ENCODE measurements at places on chromosomes 6 and 20.

DNA sequence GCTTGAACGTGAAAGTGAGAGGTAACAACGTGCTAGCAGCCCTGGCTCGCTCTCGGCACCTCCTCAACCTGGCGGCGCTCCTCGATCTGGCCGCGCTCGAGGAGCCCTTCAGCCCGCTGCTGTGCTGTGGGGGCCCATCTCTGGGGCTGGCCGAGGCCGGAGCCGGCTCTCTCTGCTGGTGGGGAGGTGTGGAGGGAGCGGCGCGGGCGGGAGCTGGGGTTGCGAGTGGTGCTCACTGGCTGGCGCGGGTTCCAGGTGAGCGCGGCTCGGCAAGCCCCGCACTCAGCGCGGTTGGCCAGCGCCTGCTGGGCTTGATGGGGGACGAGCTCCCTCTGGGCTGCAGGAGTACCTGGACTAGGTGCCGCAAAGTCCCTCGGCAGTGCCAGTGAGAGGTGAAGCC is 52.5 kb upstream of the RPS6KA2 start:
- no peaks in the 10 kb centered on the region for H3K4me1 ChIP-seq
- no peak overlapping the region for H3K27ac ChIP-seq
- no peak overlapping the region for H3K4me3 ChIP-seq
- no peaks in the 10 kb centered on the region for H3K36me3 ChIP-seq
- H3K27me3 ChIP-seq: no peaks in the 10 kb centered on the region
- no peak for DNase-seq

DNA sequence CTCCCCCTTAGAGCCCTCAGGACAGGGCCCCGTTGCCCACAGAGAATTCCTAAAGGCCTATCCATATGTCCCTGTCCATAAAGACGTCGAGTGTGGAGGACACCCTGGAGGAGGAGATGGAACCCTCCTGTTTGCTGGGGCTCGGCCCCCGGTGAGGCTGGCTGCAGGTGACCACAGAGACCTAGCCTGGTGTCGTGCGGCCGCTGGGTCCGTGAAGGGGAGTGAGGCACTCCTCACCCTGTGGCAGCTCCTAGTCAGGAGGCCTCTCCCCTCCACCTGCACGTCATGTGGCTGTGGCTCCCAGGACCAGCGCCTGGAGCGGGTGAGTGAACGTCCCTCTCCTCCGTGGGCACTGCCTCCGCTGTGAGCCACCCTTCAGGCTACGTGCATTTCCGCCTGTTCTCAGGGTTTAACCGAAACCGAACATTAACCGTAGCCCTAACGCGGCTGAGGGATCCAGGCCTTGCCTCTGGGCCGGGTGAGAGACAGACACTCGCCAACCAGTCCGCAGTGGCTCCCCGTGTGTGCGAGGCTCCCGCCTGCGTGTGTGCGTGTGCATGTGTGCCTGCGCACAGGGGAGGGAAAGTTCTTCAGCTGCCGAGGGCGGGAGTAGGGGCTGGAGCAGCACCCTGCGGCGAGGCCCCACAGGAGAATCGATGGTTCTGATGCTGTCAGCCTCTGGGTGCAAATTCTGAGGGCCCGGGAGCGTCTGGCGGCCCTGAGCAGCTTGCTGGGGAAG is 5.9 kb upstream of the TCEA2 start:
- H3K27me3 ChIP-seq: peaks cover 7% of the 10 kb centered on the region
- peak overlapping the region; percentile 68 for H3K27ac ChIP-seq
- no peaks in the 10 kb centered on the region for H3K4me1 ChIP-seq
- peak overlapping the region; percentile 44 for H3K4me3 ChIP-seq

DNA sequence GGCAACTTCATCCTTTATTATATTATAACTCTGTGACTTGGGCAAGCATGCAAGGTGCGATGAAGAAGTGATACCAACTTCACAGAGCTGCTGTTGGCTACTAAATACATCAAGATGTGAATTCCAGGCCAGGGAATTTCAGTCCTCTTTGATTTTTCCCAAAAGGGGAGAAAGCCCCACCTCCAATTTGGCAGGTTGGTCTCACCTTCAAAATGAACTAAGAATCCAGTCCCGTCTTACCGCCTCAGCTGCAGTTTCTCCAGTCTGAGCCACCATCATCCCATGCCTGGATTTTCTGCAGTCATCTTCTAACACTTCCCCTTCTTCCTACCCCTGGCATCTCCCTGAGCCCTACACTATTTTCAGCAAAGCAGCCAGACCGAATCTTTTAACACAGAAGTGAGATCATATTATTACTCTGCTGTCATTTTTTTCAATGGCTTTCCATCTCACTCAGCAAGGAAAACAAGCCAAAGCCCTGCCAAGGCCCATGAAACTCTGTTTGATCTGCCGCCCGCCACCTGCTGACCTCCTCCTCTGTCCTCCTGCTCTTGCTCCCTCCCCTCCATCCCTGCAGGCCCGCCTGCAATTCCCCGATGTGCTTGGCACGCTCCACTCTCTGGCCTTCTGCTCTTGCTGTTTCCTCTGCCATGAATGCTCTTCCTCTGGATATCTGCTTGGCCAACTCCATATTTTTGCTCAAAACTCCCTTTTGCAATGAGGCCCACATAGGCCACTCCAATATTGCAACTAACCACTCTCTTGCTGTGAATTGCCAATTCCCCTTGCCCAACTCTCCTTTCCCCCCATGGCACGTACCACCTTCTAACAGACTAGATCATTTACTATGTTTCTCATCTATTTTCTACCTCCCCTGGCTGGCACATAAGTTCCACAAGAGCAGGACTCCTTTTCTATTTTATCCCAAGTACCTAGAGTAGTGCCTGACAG is 46.0 kb upstream of the TAGAP start:
- no peak for DNase-seq
- H3K27me3 ChIP-seq: no peaks in the 10 kb centered on the region
- no peak overlapping the region for H3K27ac ChIP-seq
- H3K4me1 ChIP-seq: no peaks in the 10 kb centered on the region
- H3K4me3 ChIP-seq: no peak overlapping the region

GRCh38 chr6:105894556-105894955 is 191.6 kb upstream of the PRDM1 start:
- no peaks in the 10 kb centered on the region for H3K27me3 ChIP-seq
- no peak overlapping the region for H3K4me3 ChIP-seq
- no peaks in the 10 kb centered on the region for H3K4me1 ChIP-seq
- H3K27ac ChIP-seq: no peak overlapping the region
- no peak for DNase-seq

GRCh38 chr6:134098276-134098675 is 45.9 kb upstream of the SLC2A12 start:
- H3K27ac ChIP-seq: no peak overlapping the region
- DNase-seq: no peak
- no peaks in the 10 kb centered on the region for H3K36me3 ChIP-seq

DNA sequence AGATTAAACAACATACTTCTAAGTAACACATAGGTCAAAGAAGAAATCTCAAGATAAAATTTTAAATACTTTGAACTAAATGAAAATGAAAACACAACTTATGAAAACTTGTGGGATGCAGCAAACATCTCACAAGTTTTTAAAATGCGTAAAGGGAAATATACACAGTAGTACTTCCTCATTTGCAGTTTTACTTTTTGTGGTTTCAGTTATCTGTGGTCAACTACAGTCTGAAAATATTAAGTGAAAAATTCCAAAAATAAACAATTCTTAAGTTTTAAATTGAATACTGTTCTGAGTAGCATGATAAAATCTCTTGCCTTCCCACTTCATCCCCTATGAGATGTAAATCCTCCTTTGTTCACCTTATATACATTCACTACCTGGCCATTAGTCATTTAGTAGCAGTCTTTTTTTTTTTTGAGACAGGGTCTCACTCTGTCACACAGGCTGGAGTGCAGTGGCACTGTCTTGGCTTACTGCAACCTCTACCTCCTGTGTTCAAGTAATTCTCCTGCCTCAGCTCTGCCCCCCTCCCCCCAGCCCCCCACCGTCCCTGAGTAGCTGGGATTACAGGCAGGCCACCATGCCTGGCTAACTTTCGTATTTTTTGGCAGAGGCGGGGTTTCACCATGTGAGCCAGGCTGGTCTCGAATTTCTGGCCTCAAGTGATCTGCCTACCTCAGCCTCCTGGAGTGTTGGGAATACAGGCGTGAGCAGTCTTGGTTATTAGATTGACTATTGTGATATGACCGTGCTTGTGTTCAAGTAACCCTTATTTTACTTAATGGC is 154.6 kb upstream of the AHI1 start:
- no peak overlapping the region for H3K4me3 ChIP-seq
- no peaks in the 10 kb centered on the region for H3K4me1 ChIP-seq
- DNase-seq: no peak
- no peaks in the 10 kb centered on the region for H3K27me3 ChIP-seq

- no peaks in the 10 kb centered on the region for H3K27me3 ChIP-seq
- no peaks in the 10 kb centered on the region for H3K4me1 ChIP-seq
- H3K36me3 ChIP-seq: no peaks in the 10 kb centered on the region
- no peak for DNase-seq
These were observed 112.4 kb downstream of the TAF4 start for GRCh38 chr20:61953037-61954021.

- H3K27me3 ChIP-seq: no peaks in the 10 kb centered on the region
- H3K27ac ChIP-seq: no peak overlapping the region
- H3K36me3 ChIP-seq: no peaks in the 10 kb centered on the region
- no peaks in the 10 kb centered on the region for H3K4me1 ChIP-seq
These were observed 23.9 kb downstream of the SUN5 start for GRCh38 chr20:32980131-32980941.

GRCh38 chr6:124494956-124495664 is 467.1 kb upstream of the RNF217 start:
- no peak overlapping the region for H3K4me3 ChIP-seq
- no peaks in the 10 kb centered on the region for H3K27me3 ChIP-seq
- no peaks in the 10 kb centered on the region for H3K36me3 ChIP-seq
- DNase-seq: no peak
- no peak overlapping the region for H3K27ac ChIP-seq

DNA sequence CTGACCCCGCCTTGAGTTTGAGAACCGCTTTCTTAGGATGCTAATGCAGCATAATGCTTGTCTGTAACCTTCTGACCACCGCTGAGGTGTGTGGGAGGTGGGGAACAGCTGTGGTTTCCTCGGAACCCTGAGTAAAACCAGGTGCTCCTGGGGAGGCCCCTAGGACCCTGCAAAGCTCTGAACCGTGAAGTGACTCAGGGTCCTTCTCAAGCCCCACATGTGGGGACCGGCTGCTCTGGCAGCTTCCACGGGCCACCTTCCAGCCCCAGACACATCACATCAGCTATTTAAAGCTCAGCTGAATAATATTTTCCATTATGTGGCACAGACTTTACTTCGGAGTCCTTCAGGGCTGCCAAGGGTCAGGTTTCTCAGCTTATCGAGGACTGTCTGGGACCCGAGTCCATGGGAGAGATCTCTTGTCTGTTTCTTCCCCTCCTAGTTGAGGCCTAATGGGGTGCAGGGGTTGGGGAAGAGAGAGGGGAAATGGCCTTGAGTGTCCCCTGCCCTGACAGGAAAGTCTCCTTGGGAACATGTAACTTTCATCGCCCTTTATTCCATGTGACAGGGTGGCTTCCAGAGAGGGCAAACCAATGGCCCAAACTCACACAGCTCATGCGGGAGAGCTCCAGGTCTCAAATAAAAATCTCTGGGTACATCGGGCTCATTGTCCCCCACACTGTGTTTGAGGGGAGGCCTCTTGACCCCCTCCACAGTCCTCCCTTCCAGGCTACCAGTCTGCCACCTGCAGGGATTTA is 186.1 kb upstream of the SLC24A3 start:
- no peaks in the 10 kb centered on the region for H3K36me3 ChIP-seq
- peaks cover 7% of the 10 kb centered on the region for H3K4me1 ChIP-seq
- DNase-seq: no peak
- no peak overlapping the region for H3K4me3 ChIP-seq

DNA sequence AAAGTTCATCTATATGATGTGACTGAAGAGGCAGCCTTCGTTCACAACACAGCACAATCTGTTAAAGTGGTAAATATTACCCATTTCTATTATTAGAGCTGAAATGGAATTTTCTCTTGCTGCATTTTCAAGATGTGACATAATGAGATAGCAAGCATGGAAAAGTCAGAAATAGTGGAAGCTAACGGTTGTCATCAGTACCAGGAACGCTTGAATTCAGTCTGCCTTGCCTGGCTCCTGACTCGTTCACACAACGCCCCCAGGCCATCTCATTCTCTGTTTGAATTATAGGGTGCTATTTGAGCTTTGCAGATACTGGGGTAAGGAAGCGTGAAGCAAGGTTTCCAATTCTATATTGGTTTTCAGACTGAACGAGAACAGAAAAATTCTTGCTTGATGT is 116.5 kb upstream of the MAP3K7 start:
- no peaks in the 10 kb centered on the region for H3K36me3 ChIP-seq
- H3K4me1 ChIP-seq: no peaks in the 10 kb centered on the region
- H3K27me3 ChIP-seq: no peaks in the 10 kb centered on the region
- H3K4me3 ChIP-seq: no peak overlapping the region

DNA sequence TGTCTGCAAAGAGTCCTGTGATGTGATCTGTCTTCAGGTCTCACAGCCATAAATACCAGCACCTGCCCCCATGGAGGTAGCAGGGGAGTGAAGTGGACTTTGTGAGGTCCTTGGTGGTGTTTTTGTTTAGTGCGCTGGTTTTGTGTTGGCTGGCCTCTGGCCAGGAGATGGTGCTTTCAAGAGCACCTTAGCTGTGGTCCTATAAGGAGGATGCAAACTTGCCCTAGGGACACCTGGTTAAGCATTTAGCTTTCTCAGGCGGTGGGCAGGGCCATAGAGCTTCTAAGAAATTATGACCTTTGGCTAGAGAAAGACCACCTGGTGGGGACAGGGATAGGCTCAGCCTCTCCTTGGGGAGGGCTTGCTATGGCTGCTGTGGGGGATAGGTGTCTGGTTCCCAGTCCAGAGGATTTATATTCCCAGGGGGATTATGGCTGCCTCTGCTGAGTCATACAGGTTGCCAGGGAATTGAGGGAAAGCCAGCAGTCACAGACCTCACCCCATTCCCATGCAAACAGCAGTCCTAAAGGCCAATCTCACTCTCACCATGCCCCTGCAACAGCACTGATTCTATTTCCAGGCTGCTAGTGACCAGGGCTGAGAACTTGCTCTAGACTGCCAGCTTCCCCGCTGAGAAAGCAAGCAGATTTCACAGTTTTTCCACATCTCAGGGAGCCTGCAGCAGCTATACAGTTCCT is 259.3 kb downstream of the TFAP2B start:
- no peaks in the 10 kb centered on the region for H3K27me3 ChIP-seq
- no peak for DNase-seq
- no peak overlapping the region for H3K4me3 ChIP-seq
- no peaks in the 10 kb centered on the region for H3K36me3 ChIP-seq

Measured in psoas muscle (tissue), 8 donors.